IMR-90 (cell line): ENCODE measurements at places on chromosomes 3 and 15. TPM values are rescaled to one million over a fixed set of nuclear protein-coding genes. Genes with fewer than 3 reads are reported as not detected.

The KNG1 gene
- total RNA-seq: not detected in 2 replicates

The XCR1 gene
- not detected in 2 replicates for total RNA-seq

The CCDC33 gene
- total RNA-seq: not detected in 2 replicates

The KLHDC8B gene
- total RNA-seq: 16.1 and 16.5 TPM in 2 replicates

The IGSF11 gene
- total RNA-seq: 0.18 TPM in 1 of 2 replicates, not detected in the other

The AADACL2 gene
- total RNA-seq: not detected in 2 replicates

The ZNF774 gene
- total RNA-seq: 1.1 TPM in 2 replicates

The HDAC11 gene
- total RNA-seq: 6.1 and 9.1 TPM in 2 replicates

The UBP1 gene
- 56.3 and 68.6 TPM in 2 replicates for total RNA-seq

The P2RY12 gene
- total RNA-seq: not detected in 2 replicates

The EPB42 gene
- total RNA-seq: not detected in 2 replicates

The RYR3 gene
- total RNA-seq: 0.18 TPM in 1 of 2 replicates, not detected in the other

The CAMK2N2 gene
- not detected in 2 replicates for total RNA-seq
